Stimulated activated CD4-positive, alpha-beta T cell treated with anti-CD3 and anti-CD28 coated beads, Interleukin-4, amount 100 ng/mL, for 48 hours (primary cell): ENCODE measurements at places on chromosomes 11 and 22.

DNA sequence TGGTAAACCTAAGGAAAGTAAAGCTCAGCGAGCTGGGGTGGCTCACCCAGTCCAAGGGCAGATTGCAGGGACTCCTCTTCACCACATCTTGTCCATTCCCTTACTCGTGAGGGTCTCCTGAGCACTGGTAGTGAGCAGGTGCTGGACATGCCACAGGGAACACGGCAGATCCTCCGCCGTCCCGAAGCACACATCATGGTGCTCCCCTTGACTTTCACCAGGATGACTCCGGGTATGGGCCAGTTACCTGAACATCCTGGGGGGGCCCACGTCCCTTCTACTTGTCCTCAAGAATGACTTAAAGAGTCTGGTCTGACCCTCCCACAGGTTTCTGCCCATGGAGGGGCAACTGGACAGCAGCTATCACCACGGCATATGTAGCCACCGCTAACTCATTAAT is 8.0 kb upstream of the SF1 start:
- no peak for DNase-seq

- peak; percentile 77 for DNase-seq
These were observed 109.8 kb downstream of the NAT10 start for GRCh38 chr11:34214961-34215805.

DNA sequence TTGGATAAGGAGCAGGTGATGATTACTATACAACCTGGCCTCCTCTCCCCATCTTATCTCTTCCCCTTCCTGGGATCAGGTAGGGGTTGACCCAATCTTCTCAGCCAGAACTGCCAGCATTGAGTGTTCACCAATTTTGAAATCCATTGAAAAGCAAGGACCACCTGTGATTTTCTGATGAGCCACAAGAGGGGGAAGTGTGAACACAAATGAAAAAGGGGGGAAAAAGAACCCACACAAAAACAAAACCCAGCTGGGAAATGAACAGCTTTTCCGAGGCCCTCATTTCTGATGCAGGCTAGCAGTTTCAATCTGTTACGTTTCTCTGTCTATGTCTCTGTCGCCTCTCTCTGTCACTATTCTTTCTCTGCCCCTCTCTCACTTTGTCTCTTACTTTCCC is 161.9 kb downstream of the INSC start:
- DNase-seq = no peak

- DNase-seq = no peak
These were observed 12.8 kb upstream of the CHRM1 start for GRCh38 chr11:62933750-62934495.

- DNase-seq = no peak
These were observed 39.8 kb downstream of the GLB1L2 start for GRCh38 chr11:134371436-134372185.

- no peak for DNase-seq
These were observed 418.5 kb downstream of the MIAT start for GRCh38 chr22:27075891-27076290.

GRCh38 chr11:119384332-119384731 is 2.8 kb upstream of the USP2 start:
- no peak for DNase-seq

- no peak for DNase-seq
These were observed 36.7 kb downstream of the ISX start for GRCh38 chr22:35102663-35103062.

GRCh38 chr11:11189506-11189905 is 163.5 kb downstream of the CSNK2A3 start:
- DNase-seq = no peak

DNA sequence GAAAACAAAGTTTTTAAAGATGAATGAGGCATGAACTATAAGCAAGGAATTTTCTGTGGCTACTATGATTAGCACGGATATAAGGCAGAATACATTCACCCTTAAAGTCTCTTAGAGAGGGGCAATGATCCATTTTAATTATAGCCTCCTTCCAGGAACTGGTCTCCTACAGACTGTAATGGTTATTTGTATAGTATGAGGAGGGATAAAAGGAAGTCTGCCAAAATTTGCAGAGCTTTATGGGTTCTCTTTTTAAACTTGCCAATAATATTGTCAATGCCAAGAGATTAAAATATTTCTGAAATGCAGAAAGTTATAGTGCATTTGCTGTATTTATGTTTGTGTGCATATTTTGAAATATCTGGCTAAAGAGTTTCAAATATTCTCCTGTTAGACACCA is 271.4 kb upstream of the LUZP2 start:
- DNase-seq = no peak

GRCh38 chr11:19320827-19321226 is 80.1 kb upstream of the E2F8 start:
- no peak for DNase-seq

DNA sequence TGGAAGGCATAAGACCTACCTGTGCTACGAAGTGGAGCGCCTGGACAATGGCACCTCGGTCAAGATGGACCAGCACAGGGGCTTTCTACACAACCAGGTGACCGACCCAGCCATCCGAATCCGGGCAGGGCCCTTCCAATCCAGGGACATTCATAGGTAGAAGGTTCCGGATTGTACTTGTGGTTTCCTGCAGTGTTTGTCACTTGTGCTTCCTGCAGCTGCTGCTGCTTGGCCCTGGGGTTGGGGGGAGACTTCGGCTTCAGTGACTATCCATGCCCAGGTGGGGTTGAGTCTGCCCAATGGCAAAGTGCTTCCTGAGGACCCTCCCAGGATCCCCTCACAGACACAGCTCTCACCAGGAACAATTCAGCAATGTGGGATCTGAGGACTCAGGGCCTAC is 2.2 kb downstream of the APOBEC3A start:
- no peak for DNase-seq

GRCh38 chr11:105609832-105610781 is at the start of gene GRIA4:
TSS of gene GRIA4 (plus strand) at chr11:105610073. CDS start at chr11:105610998, 925 bp downstream.
- DNase-seq = no peak

DNA sequence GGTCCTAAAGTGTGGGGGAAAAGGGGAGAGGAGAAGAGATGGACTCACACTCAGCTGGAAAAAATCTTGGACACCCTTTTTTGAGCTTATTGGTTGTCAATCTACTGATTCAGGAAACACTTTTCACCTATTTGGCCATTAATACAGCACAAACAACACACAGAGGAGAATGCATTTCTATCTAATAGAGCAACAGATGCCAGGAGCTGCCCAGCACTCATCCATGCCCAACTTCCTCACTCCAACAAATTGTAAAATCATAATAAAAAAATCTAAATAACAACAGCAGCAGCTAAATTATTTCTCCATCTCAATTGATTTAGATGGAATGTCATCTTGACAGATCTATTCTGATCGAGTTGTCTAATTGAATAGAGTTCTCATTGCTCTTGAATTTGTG is 628.2 kb downstream of the OPCML start:
- no peak for DNase-seq

DNA sequence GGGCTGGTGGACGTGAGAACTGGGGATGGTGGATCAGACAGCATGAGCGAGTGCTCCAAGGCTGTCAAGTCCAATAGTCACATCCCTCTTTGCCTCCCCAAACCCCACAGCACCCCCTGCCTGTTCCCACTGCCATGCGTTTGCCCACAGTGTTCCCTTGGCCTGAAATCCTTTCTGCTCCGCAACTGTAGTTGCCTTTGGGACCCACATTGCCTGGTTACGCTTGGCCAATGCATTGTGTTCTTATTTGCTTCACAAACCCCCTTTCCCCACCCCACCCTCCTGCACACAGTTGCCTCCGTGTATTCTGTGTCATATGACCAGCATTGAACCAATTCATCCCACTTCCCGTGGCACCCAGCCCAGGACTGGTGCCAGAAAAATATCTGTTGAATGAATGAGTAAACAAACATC is 2.1 kb upstream of the KIAA0930 start:
- DNase-seq = no peak

DNA sequence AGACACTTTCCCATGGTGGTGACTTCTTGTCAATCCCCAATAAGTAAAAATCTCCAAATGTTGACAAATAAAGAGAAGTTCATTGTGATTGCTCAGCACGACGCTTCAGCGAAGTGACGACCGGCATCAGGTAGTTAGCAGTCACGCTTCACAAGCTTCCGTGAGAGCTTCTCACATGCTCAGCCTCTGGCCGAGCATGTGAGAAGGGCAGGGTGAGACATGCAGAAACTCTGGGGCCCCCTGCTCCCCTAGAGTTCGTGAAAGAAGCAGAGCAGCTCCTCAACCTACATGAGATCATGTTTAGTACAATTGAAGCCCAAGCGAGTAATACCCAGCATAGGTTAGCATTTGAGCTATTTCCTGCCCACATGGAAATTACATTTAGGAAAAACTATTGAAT is 4.4 kb upstream of the C11orf16 start:
- DNase-seq = no peak

DNA sequence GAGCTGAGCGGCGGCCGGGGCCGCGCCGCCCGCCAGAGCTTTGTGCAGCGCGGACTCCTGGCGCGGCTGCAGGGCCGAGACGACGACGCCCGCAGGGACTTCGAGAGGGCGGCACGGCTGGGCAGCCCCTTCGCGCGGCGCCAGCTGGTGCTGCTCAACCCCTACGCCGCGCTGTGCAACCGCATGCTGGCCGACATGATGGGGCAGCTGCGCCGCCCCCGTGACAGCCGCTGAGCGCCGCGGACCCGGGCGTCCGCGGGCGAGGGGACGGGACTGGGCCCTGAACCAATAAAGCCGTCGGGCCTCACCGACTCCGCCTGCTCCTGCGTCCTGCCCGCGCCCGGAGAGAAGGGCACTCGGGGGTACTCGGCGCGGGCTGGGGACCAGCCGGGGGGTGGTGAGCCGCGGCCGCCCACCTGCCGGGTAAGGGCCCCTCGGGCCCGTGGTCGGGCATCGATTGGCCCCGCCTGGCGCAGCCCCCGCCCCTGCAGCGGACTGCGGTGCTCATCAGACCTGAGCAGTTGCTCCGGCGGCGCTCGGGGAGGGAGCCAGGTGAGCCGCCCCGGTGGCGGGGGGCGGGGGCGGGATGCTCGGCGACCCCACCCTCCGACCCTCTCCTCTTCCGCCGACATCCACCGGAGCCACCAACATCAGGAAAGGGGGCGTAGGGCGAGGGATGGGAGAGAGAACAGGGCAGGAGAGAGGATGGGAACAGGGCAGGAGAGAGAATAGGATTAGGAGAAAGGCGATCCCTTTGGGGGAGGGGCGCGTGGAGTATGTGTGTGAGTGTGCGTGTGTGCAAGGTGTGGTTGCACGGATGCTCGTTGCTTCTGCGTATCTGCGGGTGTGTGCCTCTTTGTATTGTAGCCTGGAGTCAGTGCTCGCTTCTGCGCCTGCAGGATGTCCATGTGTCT is at the start of gene TMEM25:
Gene TMEM25, plus strand, starts transcription at position 510 of the 914 bp plus-strand sequence. CDS start 610 bp downstream, outside the sequence.
- DNase-seq = peak; percentile 71

- no peak for DNase-seq
These were observed 380.6 kb downstream of the CADM1 start for GRCh38 chr11:115123641-115124040.

DNA sequence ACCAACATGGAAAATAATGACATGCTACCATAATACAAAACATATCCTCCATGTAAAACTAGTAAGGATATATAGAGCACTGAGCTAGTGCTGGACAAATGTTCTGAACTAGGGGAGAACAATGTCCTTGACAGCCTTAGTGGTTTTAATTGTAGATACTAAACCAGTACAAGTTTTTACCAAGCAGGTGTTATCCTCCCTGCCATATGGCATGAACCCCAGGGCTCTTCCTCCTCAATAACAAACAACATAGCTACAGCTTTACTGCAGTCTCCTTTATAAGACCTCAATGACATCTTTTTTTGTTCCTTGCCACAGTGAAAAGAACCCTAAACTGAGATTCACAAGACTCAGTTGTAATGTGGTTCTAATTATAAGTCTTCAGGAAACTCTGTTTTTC is 70.2 kb upstream of the GDPD4 start:
- no peak for DNase-seq

DNA sequence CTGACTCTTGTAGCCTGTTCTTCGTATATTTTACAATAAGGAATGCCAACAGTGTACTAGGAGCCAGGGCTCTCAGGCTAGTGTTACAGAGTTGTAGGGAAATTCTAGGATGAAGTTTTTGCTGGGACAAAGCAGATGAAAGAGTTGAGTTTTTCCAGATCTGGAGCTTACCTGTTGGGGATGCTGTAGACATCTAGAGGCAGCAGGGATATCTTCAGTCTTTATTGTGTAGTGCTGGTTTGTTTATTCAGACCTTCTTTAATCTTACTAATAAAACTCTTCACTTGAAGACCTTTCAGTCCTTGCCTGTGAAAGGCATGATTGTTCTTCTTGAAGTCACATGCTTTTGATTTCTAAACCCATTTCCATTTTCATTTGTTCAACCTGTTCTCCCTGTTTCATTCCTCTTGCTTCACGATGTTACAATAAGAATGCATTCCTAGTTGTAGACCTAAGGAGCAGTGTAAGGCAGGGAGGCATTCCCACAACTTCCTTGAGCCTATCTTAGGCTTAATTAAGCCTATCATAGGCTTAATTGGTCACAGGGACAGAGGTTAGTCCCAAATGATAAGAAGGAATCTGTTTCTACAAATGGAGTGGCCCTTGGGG is 7.9 kb upstream of the SLC37A2 start:
- no peak for DNase-seq

GRCh38 chr22:48118654-48119053 is 1356.2 kb downstream of the TBC1D22A start:
- DNase-seq = no peak

GRCh38 chr22:19510919-19511341 is 13.3 kb downstream of the CLDN5 start:
- DNase-seq = no peak

- peak; percentile 39 for DNase-seq
These were observed 22.2 kb upstream of the NAP1L4 start for GRCh38 chr11:3014057-3014938.

GRCh38 chr22:42820045-42820763 is 36.9 kb downstream of the ARFGAP3 start:
- no peak for DNase-seq

GRCh38 chr11:105081412-105082150 is 36.4 kb upstream of the CARD16 start:
- no peak for DNase-seq

DNA sequence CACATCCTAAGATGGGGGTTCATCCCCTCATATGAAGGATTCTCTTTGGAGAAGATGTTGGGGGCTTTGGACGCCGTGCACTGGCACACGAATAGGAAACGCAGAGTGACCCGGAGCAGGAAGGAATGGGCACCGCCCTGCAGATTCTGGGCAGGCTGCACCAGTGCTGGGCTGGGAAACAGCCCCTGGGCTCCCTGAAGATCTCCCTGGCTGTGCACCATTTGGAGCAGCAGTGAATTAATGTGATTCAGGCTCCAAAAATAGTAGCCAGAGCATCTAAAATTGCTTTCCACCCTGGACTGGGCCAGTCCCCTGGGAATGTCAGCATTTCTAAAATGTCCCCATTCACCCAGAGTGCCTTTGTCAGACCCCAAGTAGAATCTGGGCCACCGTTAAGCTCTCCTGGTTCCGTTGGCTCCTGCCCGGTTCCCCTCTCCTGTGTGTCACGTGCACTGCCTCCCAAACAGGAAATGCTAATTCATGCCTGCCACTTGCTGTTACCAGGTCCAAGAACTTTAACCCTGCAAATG is 18.6 kb downstream of the IRAG1 start:
- DNase-seq = no peak

DNA sequence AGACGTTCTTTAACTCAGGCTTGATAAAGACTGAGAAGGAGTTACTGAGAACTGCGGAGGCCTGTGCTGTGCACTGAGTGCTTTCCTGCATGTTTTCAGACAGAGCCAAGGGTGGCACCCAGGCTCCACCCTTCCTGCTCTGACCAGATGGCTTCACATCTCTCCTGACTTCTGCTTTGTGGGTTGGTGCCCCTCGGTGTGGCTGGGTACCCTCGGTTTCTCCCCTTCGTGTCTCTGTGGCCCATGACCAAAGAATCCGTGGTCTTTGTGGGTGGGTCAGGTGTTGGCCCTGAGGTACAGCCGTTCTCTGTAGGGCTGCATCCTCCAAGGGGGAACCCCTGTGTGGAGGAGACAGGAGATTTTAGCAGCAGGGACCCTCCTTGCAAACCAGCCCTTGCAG is 34.3 kb downstream of the GRIK4 start:
- DNase-seq = no peak
